Hematopoietic multipotent progenitor cell treated with erythropoietin and hydrocortisone succinate and interleukin-3 and kit ligand, for 4 days (in vitro differentiated cells): ENCODE measurements at places on chromosomes 1 and 21.

- DNase-seq = no peak
Observed at GRCh38 chr1:60126723-60127122, 53.2 kb upstream of the C1orf87 start.

- DNase-seq = peak; percentile 41
Observed at GRCh38 chr1:209866201-209866600, 38.4 kb downstream of the UTP25 start.

DNA sequence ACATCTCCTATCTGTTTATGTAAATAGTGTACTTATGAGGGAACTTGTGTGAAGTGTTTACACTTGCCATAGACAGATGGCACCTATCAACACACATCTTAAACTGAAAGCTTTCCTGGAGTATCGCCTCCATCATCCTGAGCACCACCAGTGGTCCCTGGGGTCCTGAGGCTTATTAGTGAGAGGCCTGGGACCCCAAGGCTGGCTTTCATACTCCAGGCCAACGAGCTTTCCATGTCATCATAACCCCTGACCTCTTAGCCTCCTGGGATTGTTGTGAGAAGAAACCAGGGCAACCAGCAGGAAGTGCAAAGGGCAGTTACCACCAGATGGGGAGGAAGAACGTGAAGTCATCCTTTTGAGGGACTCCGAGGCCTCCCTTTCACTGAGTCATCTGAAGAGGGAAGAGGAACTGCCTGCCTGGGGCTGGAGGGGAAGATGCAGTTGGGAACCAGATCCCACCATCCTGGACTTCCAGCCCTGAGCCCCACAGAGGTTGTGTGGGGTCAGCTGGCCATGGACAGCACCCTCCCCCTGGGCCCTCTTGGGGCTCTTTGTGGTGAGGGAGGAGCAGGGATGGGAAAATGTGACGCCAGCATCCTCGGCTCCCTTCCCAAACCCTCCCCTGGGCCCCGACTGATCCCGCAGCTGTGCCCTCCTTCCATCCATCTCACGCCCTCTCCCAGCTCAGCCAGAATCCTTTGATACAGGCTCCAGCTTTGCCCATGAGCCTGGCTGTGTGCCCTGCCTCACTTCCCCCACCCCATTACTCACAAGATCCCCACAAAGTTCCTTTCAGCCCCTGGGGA, 5.8 kb downstream of the INKA2 start:
- DNase-seq = peak; percentile 74

DNA sequence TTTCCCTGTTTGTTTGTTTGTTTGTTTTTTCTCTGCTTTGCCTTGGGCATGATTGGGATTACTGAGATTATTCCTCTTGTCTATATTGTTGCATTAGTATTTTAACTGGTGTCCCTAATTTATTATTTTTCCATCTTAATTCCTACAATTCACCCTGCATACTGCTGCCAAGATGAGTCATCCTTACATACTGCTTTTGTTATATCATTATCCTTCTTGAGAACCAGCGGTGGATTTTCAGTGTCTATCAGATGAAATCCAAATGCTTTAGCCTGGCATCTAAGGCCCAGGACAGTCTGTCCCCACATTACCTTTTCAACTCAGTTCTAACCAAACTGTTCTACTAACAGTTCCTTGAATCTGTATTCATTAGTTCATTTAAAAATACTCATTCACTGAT, 101.7 kb downstream of the OLFML2B start:
- DNase-seq = no peak

- DNase-seq = peak; percentile 54
Observed at GRCh38 chr21:43727519-43728153, 8.7 kb downstream of the PDXK start.

DNA sequence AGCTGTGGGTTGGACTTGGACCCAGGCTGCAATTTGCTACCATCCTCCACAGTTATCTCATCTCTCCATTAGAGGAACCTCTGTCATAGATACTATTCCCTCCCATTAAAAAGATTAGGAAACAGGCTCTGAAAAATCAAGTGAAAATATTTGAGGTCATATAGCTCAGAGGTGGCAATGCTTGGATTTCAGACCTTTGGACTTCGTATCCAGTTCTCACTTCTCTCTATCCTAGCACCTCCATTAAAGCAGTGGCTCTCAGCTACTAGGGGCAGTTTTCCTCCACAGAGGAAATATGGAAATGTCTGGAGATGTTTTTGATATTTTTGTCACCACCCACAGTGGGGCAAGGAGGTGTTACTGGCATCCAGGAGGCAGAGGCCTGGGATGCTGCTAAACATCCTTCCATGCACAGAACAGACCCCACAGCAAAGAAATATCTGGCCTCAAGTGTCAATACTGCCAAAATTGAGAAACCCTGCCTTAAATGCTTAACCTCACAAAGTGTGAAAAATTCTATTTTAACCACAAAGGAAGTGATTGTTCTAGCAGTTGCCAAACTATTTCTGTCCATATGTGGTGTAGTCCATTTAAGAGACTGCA, 54.1 kb downstream of the C8A start:
- peak; percentile 41 for DNase-seq
